ENCODE measurements at places on chromosomes 16 and 17.

GRCh38 chr16:88930716-88931115 is 46.3 kb downstream of the CBFA2T3 start:
- DNase-seq: no peak

DNA sequence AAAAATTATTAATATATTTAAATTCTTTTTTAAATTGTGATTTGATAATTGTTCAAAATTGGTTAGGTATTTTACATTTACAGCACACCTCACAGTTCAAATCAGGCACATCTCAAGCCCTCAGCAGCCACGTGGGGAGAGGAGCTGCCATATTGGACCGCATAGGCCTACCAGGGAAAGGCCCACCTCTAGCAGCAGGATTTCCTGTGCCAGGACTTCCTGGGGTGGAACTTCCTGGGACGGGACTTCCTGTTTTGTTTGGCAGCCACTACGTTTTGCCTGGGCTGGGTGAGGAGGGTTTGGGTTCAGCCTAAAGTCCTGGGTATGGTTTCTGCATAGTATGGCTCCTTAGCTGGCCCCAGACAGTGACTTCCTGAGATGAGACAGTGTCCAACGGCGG is 298.5 kb upstream of the FOXF1 start:
- DNase-seq: no peak

DNA sequence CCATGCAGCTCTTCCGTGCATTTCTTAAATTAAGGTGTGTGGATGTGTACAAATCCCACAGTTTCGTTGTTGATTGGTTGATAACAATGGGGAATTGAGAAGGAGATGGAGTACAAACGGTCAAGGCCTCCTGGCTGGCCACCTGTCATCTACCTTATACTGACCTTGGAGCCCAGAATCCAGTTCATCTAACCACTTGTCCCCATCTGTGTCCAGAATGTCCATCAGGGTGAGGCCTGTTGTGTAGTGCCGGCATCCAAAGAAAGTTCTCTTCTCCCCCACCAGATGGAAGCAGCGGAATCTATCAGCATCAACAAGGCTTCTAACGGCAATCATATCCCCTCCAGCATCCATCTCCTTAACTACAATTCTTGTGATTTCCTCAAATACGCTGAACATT is 1.5 kb downstream of the GSDMB start:
- DNase-seq: no peak

DNA sequence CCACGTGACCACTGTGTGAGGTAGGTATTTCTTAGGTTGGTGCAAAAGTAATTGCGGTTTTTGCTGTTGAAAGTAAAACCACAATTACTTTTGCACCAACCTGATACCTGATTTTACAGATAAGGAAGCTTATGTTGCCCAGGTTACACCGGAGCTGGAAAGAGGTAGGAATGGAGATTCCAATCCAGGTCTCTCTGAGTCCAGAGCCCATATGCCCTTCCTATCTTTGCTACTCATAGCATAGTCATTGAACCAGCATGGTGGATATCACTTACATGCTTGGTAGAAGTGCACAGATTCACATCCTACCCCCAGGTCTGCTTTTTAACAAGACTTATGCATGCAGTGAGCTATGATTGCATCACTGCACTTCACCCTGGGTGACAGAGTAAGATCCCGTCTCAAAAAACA is 61.8 kb downstream of the ARSG start:
- no peak for DNase-seq

- no peak for DNase-seq
Observed at GRCh38 chr17:38550661-38551060, 55.1 kb downstream of the SRCIN1 start.

- DNase-seq: no peak
Observed at GRCh38 chr17:10208604-10209193, 10.3 kb upstream of the GAS7 start.

DNA sequence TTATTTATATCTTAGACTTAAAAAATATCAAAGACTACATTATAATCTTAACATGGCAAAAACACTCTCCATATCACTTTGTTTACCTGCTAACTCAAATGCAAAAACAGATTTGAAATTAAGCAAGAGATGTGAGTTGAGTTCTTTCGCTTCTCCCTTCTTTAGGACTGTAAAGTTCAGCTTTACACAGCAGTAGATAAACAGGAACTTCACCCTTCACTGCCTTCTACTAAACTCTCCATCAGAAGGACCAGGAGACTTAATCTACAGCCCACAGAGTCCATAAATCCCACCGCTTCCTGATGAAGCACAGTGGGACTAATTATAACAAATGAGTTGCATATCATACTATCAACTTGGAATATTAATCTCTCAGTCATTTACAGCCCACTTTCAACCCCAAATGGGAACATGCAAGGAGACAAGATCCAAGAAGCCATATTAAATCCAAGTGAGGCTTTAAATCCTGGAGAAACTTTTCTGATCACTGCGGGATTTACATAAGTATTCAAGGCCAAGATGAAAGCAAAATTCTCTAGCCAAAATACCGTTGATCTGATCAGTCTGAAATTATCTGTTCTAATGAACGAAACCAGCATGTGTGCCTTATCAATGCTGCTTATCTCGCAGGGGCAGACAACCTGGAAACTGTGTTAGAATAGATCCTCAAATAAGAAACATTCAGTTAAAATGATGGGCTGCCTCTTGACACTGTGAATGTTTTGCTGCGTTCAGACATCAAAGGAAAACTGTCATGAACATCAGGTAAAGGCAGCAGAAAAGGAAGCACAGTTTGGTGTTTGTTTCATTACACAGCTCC is 1.6 kb downstream of the AMFR start:
- peak; percentile 28 for DNase-seq

DNA sequence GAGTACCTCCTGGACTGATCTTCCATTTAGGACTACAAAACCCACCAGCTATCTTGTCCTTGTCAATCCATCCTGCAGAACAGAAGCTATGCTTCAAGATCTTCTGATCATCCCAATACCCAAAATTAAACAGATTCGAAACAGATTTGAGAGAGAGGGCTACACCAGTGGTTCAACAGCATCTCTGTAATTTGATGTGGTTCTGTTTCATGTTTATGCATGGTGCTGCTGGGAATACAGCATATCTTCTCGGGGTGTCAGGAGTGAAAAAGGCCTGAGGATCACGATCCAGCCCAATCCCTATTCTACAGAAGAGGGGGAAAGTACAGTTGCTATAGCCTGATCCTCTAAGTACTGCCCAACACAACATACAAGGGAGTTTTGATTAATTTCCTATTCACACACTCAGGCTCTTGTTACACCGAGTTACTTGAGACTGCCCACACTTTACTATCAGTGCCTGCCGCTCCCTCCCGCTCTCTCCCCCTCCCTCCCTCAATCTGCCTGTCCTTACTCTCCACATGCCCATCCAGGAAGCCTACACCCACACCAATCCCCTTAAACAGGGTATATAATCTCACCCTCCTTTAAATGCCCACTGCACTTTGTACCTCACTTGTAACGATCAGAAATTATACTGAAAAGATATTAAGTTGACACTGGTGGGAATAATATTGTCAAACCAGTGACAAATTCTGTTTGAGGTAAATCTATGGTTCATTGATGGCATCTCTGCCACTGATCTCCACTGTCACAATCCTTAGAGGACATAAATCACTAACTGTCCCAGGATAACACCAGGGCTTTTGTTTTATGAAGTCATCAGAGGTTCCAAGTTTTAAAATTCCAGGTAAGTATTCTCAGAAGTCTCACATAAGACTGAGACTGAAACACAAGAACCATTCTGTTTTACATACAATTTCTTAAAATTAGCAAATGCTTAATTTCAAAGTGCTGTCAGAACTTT is 89.3 kb upstream of the PLEKHM1 start:
- DNase-seq: peak; percentile 46

GRCh38 chr16:72884037-72884436 is 163.9 kb downstream of the ZFHX3 start:
- no peak for DNase-seq

DNA sequence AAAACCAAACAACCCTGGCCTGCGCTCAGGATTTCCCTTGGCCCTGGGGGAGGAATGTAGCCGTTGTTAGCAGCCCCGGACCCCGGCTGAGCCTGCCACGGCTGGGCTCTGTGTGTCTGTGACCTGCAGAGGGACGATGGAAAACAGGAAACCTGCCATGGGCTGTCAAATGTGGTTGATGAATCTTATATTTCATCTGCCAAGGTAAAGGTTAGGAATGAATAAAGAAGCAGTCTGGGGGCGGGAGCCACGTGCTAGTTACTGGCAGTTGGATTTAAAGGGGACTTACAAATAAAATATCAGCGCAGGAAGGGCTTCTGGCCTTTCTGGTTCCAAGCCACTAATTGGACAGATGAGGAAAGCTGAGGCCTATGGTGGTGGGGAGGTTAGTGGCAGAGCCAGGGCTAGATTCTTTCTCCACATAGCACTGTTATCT is at the start of gene KRT23:
Gene KRT23 (minus strand): TSS at position 263 of the 436 bp plus-strand sequence. CDS start 1,043 bp downstream, outside the sequence.
- DNase-seq: no peak

GRCh38 chr16:49419006-49419405 is 45.4 kb downstream of the C16orf78 start:
- peak; percentile 46 for DNase-seq

DNA sequence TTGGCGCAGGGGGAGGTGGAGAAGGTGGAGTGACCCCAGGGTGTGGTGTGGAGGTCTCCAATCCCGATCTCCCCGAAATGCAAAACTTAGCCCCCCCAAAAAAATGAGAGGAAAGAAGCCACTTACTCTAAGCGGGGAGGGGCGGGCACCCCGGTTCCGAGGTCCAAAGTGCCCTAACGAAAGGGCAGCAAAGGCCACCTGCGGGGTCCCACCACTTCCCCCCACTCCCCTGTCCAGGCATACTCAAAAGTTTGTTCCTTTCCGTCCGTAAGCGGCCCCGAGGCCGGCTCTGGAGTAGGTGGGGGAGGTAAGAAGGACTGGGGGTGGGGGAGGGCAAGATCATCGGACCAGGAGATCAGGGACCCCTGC is 1.1 kb downstream of the TOX3 start:
- peak; percentile 34 for DNase-seq

- peak; percentile 29 for DNase-seq
Observed at GRCh38 chr17:77723909-77724875, 234.3 kb upstream of the TNRC6C start.

DNA sequence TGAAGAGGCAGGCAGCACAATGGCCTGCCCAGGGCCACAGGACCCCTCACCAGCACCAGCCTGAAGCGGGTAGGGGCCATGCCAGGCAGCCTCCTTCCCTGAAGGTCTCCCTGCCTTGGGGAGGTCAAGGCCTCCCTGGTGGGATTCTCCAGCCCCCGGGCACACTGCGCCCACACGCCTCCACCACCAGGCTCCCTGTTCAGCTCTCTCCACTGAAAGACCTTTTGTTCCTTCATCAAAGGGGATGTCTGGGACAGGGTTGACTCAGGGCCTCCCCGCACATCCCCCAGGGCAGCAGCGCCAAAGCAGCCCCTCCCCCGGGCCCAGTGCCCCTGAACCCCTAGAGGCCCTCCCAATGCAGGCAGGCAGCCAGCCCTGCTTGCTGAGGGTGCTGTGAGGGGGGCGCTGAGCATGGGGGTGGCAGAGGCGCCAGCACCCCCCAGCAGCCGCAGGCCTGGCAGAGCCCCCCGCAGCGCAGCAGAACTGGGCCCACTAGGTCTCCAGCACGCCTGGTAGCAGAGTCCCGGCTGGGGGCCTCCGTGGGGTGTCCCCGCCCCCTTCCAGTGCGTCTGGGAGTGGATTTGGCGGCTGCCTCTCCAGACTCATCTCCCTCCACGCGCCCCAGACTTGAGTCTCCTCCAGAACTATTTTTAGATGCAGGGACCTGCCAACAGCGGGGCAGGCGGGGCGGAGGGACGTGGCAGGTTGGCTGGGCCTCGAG is 13.1 kb downstream of the BCAR1 start:
- no peak for DNase-seq

GRCh38 chr17:34222722-34223497 is 32.2 kb upstream of the CCL2 start:
- DNase-seq: no peak

DNA sequence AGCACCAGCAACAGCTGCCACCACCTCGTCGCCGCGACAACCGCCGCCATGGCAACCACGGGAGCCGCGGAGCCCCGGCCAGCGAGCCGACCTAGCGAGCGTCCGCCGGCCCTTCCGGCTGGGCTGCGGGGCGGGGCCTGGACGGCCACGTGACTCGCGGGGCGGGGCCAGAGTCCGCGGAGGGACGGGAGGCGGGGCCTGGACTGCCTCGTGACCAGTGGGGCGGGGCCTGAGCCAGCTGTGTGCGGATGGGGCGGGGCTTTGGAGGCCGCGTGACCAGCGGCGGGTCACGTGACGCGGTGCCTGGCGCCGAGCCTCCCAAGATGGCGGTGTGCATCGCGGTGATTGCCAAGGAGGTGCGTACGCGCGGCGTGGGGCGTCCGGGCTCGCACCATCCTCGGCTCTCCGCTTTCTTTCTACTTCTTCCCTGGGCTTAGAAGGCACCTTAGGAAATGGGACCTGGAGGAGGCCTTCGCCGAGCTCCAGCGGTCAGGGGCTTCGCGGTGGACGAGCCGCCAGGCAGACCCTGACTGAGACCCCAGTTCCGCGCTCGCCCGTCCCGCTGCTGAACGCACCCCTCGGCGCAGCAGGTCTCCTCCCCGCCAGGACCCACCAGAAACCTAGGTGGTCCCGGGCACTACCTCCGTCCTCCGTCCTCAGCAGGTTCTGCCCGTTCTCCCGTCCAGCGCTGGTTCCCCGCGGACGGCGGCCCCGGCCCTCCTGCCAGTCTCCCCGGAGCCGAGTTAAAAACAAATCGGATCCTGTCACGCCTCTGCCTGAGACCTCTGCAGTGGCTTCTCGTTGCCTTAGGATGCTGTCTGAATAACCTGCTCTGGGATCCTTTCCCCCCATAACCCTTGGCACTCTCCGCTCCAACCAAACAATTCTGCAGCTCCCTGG is at the start of the genes GALNS and TRAPPC2L:
Gene GALNS (minus strand): TSS at position 120 of the 900 bp plus-strand sequence. CDS start 70 bp downstream, at position 50.
Gene TRAPPC2L (plus strand): TSS at position 300 of the 900 bp plus-strand sequence. CDS start 24 bp downstream, at position 324.
- peak; percentile 96 for DNase-seq
